NCI-H1048 (cell line): ENCODE measurements at places on chromosomes 1 and 21.

GRCh38 chr1:212669102-212669501, 30.5 kb downstream of the BATF3 start:
- no peak for DNase-seq

DNA sequence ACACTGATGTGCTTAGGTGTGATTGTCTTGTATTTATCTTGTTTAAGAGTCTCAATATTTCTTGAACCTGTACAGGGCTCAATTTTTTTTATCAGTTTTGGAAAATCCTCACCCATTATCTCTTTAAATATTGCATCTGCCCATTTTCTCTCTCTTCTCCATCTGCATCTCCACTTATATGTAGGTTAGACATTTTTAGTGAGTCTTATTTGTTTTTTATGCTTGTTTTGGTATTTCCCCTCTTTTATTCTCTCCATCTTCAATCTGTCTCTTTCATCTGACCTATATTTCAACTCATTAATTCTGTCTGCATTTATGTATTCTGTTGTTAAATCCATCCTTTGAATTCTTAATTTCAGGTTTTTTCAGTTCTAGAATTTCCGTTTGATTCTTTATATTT, 32.9 kb upstream of the SHCBP1L start:
- no peak for DNase-seq

GRCh38 chr1:234614081-234614489, 4.1 kb upstream of the IRF2BP2 start:
- DNase-seq: no peak

GRCh38 chr1:39270368-39270767, 65.9 kb downstream of the MACF1 start:
- no peak for DNase-seq

- no peak for DNase-seq
Observed at GRCh38 chr1:43274804-43275180, 5.0 kb downstream of the TMEM125 start.

DNA sequence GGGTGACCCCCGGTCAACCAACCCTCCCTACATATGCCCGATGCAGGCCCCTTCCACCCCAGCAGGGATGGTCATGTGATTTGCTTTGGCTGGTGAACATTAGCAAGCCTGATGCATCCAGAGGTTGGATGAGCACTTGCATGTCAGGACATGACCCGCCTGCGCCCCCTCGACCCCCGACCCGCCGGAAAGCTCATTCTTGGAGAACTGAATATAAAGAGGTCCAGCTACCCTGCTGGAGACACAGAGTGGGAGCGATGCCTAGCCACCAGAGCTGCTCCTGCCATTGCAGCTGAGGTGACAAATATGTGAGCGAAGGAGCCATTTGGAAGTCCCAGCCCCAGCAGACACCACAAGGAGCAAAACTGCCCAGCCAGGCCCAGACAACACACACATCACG, 39.6 kb downstream of the COA6 start:
- DNase-seq: no peak

DNA sequence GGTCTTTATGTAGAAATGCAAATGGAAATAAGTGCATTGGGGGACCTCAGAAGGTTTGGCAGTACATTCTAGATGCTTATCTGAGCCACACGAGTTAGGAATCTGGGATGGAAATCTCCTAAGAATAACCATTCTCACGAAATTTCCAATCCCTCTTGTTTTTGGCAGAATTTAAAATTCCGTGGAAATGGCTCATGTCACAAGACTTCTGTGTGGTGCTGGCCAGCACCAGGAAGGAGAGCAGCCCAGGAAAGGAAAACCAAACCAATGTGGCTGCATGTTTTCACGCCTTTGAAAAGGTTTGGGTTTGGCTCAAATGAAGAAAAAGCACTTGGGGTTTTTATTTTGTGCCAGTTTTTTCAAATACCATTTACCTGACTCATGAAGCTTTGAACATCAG, 80.1 kb upstream of the KCNK2 start:
- DNase-seq: no peak

DNA sequence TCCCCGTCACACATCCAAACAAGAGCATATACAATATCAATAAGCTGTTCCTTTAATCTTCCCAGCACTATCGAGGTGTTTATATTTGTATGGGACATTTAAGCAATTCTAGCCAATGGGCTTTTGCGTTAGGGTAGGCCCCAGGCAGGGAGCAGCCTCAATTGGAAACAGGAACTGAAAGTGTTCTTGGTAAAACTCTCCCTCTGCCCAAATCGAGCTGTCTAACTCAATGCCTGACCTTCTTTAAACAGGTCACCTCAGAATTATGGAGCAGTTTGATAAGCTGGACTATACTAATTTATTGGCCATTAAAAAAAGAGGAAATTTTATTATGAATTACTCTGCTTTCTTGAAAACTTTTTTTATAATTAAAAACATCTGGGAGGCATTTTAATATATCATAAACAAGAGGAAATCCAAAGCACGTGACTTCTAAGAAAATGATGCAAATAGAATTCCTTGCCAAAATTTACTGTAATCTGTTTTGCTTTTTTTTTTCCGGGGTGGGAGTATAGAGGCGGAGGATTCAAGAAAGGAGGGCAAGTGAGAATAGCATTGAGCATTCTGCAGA, 498.1 kb downstream of the LMO4 start:
- DNase-seq: no peak

GRCh38 chr1:70906800-70907199, 140.8 kb downstream of the PTGER3 start:
- DNase-seq: no peak

DNA sequence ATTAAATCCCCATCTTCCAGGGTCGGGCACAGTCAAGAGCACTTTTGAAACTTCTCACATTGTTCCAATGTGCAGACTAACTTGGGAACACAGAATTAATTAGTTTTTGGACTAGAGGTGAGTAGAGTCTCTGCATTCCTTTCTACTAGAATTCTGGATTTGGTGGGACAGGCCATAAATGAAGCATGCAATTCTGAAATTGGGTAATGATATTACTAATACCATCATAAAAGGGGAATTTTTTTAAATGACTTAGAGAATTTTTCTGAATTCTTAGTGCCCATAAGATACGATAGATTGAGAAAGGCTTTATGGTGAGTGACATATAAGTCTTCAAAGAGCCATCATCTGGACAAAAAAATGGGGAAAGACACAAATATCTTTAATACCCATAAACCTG, 41.8 kb downstream of the ADAMTS5 start:
- no peak for DNase-seq

DNA sequence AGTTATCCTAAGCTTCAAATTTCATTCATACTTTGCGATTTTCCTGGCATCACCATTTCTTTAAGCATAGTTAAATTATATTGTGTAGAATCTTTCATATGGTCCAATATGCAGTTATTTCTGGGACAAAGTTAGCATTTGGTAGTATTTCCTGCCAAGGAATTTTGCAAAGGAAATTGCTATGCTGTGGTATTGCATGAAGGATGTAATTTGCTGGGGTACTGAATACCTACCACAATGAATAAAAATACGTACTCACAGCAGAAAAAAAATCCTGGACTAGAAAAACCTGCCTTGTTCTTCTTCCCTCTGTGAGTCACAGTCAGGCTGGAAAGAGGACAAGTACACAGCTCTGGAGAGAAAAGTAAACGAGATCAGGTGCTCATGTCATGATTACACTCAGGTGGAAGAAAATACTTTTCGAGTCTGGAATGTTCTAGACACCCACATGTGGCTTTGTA, 241.2 kb downstream of the PTBP2 start:
- no peak for DNase-seq

DNA sequence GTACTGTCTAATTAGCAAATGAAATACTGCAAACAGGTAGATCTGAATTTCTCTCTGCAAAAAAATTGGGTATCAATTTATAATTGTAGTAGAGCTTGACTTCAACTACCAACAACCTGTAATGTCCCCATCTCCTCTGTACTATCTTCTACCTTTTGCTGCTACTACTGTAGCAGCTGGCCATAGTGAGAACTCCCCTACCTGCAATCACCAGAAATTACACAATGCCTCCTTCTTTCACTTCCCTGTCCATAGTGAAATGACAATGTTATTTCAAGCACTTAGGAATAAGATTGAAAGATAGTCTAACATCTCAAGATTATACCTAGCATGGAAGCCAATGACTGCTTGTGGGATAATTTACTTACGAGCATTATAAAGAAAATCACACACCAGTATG, 100.4 kb downstream of the ACBD6 start:
- DNase-seq: no peak

- DNase-seq: no peak
Observed at GRCh38 chr1:53553734-53554509, 94.7 kb downstream of the DMRTB1 start.

DNA sequence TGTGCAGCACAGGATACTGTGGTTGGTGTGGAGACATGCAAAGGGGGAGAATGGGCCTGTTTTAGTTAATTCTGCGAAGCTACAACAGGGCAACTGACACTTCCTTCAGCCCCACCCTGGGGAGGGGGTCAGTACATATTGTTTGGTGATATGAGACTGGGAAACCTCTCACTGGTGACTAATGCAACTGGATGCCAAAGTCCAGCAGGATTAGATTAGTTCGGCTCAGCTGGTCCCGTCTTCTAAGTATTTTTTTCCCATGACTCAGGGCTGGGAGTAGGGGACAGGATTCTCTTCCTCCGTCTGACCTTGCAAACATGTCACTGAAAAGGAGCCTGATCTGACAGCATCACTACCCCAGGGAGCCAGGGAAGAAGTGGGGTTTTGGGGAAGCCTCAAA, 43.0 kb downstream of the PLXNA2 start:
- no peak for DNase-seq

GRCh38 chr1:182330303-182330702, 61.3 kb downstream of the GLUL start:
- no peak for DNase-seq

- no peak for DNase-seq
Observed at GRCh38 chr1:89519779-89520358, 4.8 kb upstream of the LRRC8B start.

GRCh38 chr1:160483505-160484185, 39.4 kb downstream of the SLAMF6 start:
- no peak for DNase-seq

DNA sequence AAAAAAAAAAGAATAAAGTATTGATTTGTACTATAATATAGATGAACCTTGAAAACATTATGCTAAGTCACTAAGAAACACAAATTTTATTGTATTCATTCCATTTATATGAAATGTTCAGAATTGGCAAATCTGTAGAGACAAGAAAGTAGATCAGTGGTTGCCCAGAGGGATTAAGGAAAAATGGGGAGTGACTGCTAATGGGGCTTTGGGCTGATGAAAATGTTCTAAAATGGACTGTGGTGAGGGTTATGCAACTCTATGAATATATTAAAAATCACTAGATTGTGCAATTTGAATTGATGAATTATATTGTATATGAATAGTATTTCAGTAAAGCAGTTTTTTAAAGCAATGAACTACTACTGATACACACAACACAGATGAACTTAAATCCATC, 10.0 kb downstream of the GDAP2 start:
- DNase-seq: no peak

GRCh38 chr1:32724678-32725614, 22.4 kb upstream of the SYNC start:
- DNase-seq: no peak

DNA sequence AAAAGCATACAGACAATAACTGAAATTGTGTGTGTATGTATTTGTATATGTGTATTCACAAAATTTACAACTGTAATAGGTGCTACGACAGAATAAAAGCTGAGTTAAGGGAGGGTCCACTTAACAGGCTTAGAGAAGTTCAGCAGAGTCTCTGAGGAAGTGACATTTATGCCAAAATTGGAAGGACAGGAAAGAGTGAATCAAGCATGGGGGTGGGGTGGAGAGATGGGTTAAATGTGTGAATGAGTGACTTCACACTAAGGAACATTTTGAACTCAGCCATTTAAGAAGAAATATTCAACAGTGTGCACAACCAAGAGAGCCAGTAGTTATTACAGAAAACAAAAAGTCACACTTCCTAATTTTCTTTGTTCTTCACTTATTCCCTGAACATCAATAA, 53.8 kb upstream of the RGS1 start:
- no peak for DNase-seq

DNA sequence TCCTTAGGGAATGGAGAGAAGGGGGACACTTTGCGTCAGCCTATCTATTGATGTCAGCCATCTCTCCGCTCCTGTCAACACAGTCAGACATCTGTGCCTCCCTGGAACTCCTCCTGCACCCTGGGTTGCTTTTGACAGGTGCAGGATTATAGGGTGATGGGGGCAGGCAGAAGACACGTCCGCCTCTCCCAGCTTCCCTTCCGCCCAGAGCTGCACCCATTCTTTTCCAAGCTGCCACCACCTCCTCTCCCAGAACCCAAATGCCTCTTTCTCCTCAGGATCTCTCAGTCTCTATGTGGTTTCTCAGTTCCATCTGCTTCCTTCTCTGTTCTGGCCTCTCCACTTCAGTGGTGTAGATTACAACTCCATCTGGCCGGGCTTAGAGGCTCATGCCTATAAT, 17.1 kb upstream of the KIF1B start:
- DNase-seq: no peak

- DNase-seq: no peak
Observed at GRCh38 chr1:71655604-71656003, 574.8 kb upstream of the ZRANB2 start.

- DNase-seq: no peak
Observed at GRCh38 chr1:222547260-222547614, 667 bp downstream of the HHIPL2 start.

- DNase-seq: no peak
Observed at GRCh38 chr1:217230412-217230811, 400.5 kb downstream of the GPATCH2 start.

- no peak for DNase-seq
Observed at GRCh38 chr1:196063952-196064351, 544.3 kb downstream of the KCNT2 start.

DNA sequence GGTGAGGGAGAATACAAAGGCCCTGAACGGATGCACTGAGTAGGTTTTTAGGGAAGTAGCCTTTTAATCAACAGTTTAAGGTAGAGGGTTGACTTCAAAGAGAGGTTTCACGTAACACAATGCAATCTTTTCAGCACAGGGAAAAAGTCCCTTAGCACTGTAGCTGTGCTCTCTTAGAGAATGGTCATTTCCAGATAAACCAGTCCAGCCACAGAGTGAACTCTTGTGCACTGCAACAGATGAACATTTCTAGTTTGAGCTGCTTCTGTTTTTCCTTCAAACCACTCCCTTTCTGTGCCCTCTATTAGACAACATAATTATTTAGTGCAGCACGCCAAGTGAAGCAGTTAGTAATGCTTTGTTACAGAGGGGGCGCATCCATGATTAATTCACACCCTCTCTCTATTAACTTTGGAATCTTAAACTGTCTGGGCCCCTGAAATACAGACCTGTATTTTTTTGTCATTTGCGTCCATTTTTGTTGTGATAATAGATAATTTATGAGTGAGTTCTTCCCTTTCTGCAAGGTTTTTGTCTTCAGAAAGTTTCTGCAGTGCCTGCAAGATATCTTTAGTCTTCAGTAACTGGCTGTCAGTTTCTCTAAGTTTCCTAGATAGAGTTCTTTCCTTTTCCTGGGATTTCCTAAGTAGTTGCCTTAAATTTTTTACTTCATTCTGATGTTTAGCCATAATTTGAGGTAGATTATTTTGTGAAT, 22.9 kb downstream of the LCA5L start:
- DNase-seq: no peak

DNA sequence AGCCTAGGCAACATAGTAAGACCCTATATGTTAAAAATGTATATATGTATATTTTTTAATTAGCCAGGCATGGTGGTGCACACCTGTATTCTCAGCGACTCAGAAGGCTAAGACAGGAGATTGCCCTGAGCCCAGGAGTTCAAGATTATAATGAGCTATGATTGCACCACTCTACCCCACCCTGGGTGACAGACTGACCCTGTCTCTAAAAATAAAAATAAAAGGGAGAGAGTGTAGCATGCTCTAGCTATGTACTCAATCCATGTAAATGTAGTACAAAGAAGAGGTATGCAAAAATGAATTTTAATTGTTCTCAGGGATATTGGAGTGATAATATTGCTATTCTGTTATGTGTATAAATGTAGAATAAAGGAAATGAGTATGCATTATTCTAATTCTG, 52.9 kb upstream of the DARS2 start:
- DNase-seq: no peak
